ENCODE measurements at places on chromosomes 11 and 22. TPM values are rescaled to one million over a fixed set of nuclear protein-coding genes. Genes with fewer than 3 reads are reported as not detected.

DNA sequence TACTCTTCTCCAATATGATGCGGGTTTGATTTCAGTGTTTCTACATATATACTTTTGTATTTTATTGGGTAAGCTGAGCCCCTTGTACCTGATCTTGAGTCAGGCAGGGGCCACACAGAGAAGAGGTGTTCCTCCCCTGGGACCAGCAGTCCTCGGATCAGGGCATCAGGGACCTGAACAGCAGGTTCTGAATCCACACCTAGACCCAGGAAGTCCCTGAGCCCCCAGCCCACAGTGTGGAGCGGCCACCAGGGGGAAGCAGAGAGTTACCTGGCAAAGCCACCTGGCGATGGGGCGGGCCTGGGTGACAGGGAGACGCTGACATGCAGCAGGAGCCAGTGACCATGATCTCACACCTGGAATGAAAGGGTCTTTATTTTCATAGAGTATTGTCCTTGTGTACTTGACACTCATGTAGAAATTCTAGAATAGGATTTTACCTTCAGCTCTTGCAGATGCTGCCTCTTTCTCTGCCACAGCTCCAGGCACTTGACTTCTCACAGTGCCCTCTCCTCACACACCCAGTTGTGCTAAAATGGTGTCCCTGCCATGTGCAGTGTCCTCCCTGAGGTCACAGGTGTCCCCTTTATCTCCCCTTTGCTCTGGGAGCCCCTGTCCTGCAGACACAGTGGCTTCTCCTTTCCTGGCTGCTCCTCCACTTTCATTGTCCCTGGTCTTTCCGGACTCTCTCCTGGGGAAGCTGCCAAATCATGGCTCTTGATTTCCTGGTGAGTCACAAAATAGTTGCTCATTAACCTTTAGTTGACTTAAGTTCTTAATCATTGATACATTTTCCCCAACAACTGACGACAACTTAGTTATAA is 48.5 kb downstream of the GGTLC2 start:
- no peak for DNase-seq

GRCh38 chr22:47002692-47003091 is 240.2 kb downstream of the TBC1D22A start:
- DNase-seq = no peak

- DNase-seq = no peak
These were observed 16.8 kb downstream of the PPIL2 start for GRCh38 chr22:21682385-21683175.

DNA sequence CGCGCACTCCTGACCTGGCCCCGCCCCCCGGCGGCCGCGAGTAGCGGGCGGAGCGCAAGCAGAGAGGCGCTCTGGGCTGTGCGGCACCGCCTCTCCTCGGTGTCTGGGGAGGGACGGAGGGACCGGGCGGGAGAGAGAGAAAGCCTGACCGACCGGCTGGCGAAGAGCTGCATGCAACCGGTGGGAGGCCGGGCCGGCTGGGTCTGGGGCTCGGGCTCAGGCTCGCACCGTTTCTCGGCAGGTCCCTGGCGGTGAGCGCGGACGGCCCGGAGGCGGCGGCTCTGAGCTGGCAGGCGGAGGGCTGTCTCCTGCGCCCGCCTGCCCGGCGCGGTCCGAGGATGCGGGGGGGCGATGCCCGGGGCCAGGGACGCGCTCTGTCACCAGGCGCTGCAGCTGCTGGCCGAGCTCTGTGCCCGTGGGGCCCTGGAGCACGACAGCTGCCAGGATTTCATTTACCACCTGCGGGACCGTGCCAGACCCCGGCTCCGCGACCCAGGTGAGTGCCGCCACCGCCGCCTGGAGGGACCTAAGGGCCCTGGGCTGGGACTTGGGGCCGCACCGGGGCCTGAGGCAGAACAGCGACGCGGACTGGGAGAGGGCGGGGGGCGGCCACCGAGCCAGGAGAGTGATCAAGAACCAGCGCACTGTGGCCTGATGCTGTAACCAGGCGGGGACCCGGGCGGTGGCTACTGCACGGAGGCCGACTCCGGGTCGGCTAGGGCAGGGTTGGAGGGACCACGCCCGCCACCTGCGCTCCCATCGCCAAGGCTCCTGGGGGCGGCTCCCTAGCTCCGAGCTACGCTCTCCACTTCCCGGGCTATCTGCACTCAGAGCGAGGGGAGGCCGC is at the start of gene SYT9:
SYT9 (plus strand) TSS at position 69 of the 847 bp plus-strand sequence; CDS start at position 352, 283 bp downstream.
- DNase-seq = peak; percentile 12

GRCh38 chr11:8321876-8322275 is 58.2 kb upstream of the LMO1 start:
- DNase-seq = no peak

- no peak for DNase-seq
These were observed 22.3 kb downstream of the PPARA start for GRCh38 chr22:46172522-46173110.

DNA sequence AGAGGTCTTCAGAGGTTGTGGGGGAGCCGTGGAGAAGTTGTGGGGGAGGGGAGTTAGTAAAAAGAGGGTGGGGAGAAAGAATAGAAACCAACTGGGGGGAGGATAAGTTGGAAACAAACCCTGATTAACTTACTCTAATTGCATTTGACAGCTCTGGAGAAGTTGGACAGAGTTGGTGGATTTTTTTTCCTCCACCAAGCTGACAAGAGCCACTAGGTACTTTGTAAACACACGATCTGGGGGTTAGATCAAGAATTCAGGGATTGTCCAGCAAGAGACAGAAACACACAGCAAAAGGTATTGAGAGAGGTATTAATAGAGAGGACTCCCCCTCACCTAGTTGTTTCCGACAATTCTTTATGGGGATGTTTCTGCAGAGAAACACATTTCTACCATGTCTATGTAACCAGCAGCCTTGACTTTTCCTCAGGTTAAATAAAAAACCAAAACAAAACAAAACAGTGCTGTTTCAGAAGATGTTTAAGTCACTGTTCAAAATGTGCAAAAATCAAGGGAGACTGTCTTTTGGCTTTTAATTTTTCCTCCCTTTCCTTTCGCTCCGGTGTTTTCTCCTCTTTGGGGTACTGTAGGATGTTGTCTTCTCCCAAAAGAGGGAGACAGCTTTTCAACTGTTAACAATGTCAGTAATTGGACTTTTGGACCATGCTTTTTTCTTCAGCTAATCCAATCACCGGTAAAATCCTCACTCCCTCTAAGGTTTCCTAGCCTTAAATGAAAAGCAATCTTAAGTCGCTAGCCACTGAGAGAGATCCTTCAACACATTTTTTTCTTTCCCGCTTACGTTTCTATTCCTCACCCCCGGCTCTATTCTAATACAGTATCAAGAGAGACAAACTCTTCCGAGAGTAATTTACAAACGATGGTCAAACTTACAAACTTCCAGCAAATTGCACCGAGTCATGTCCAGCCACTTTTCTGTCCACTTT is 708 bp downstream of the MAML2 start:
- no peak for DNase-seq

DNA sequence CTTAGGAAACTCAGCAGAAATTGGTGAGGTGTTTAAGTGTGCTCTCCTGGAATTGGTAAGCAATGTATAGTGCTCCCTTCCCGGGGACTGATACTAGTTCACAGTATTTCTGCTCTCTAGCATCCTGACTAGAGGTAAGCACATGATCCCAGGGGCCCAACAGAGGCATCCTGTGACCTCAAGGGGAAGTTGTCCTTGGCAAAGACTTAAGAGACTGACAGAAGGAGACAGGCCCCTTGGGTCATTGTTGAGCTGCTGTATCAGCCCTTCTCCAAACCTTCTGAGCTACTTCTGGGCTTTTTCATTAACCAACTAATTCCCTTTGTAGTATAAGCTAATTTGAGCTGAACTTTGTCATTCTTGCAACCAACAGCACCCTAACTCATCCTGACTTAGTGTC is 4.3 kb upstream of the TBC1D22A start:
- DNase-seq = no peak

DNA sequence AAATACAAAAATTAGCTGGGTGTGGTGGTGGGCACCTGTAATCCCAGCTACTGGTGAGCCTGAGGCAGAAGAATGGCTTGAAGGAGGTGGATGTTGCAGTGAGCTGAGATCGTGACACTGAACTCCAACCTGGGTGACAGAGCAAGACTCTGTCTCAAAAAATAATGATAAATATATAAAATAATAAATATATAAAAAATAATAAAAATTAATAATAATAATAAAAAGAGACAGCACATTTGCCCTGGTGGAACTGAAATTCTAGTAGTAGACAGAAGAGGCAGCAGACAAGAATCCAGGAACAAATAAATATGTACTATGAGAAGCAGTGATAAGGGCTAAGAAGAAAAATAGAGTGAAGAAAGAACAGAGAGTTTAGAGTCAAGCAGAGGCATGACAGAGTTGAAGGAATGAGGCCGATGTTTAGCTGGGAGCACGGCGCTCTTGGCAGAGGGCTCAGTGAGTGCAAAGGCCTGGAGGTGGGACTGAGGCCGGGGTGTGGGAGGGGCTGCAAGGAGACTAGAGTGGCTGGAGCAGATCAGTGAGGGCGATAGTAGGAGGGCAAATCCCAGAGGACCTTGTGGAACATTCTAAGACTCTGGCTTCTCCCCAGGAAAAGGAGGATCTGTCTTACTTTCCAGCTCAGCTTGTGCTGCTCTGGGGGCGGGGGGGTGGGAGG is 410.3 kb downstream of the MN1 start:
- DNase-seq = peak; percentile 49

Gene IL18
- polyA plus RNA-seq = 12.1 TPM

Gene C11orf97
- not detected for polyA plus RNA-seq

Gene OR4X1
- not detected for polyA plus RNA-seq

Gene OR52I1
- polyA plus RNA-seq = 0.07 TPM

Gene CLCF1
- polyA plus RNA-seq = not detected

Gene NAALAD2
- 4.1 TPM for polyA plus RNA-seq

Gene PDGFB
- 26.0 TPM for polyA plus RNA-seq

Gene OR52A1
- not detected for polyA plus RNA-seq
